ENCODE measurements at places on chromosomes 2 and 18. TPM values are rescaled to one million over a fixed set of nuclear protein-coding genes. Genes with fewer than 3 reads are reported as not detected.

- DNase-seq, result no peak
Measured at GRCh38 chr2:111030260-111030891, 90.3 kb upstream of the BCL2L11 start.

CCDC121 gene
- 3.3 TPM for total RNA-seq

DNA sequence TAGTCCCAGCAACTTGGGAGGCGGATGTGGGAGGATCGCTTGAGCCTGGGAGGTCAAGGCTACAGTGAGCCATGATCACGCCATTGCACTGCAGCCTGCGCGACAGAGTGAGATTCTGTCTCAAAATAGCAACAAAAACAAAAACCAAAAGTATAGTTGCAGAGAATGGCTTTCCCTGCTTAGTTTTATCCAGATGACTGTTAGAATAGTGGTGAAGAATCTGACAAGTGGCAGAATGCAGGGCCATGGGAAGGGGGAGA lies 53.8 kb downstream of the NEDD4L start:
- DNase-seq, result no peak

GRCh38 chr2:217836901-217837491 lies 165.8 kb downstream of the TNS1 start:
- DNase-seq, result peak; percentile 93

GRCh38 chr2:132415256-132415914 lies 1.2 kb upstream of the GPR39 start:
- no peak for DNase-seq

DNA sequence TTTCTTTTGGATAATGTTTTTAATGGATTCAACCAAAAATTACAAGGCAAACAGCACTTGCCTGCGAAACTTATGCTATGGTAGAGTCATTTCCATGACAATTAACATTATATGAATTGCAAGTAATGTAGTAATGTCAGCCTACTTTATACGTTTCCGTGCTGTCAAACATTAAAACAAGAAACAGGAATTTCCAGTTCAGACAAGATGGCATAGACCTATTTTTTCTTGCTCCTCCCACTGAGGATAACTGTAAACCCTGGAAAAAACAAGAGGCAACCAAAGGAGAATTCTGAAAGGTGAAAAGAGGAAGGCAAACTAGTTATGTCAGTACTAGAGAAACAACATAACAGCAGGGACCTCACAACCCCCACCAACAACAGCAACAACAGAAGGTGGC lies 170.7 kb downstream of the DIS3L2 start:
- no peak for DNase-seq

DNA sequence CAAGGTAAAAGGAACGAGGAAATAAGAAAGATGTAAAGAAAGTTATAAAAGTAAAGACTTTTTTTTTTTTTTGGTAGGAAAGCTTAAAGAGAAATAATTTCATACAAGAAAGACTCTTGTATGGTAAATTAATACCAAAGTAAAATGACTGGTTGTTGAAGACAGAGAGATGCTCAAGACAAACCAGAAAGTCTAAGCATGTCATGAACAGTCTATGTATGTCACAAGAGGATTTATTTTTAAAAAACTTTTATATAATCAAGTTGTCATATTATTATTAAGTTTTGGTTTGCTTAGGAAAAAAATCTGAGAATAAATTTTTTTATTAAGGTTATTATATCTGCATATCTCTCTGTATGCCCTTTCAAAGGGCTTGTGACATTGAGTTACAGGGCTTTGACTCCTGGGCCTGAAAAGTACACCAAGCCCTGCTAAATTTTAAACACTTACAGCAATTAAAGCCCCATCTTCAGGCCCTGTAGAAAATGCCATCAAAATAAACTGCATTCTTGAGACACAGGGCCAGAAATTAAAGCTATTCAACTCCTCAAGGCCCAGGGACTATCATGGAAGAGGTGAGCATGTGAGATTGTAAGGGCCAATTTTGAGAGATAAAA lies 10.9 kb upstream of the SGPP2 start:
- DNase-seq, result no peak

DNA sequence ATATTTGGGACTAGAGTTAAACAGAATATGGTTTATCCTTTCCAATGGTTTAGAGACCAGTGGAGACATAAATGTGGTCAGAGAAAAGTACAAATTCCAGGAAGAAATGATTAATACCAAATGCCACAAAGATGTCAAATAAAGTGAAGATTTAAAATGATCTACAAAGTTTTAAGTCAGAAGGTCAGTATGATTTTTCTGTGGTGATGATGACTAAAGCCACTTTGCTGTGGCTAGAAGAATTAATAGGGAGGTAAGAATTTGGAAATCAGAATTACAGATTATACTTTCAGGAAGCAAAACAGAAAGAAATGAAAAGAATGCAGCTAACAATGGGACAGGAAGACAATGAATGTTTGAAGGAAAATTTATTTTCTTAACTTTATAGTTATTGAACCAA lies 91.5 kb upstream of the CDH7 start:
- no peak for DNase-seq

- DNase-seq, result no peak
Measured at GRCh38 chr2:228657807-228658402, 476.4 kb upstream of the SPHKAP start.

DNA sequence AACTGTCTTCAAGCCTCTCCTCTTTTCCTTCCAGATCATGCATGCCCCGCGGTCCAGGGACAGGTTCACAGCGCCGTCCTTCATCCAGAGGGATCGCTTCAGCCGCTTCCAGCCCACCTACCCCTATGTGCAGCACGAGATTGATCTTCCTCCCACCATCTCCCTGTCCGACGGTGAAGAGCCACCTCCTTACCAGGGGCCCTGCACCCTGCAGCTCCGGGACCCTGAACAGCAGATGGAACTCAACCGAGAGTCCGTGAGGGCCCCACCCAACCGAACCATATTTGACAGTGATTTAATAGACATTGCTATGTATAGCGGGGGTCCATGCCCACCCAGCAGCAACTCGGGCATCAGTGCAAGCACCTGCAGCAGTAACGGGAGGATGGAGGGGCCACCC lies 81.3 kb downstream of the FAM210A start:
- no peak for DNase-seq

DNA sequence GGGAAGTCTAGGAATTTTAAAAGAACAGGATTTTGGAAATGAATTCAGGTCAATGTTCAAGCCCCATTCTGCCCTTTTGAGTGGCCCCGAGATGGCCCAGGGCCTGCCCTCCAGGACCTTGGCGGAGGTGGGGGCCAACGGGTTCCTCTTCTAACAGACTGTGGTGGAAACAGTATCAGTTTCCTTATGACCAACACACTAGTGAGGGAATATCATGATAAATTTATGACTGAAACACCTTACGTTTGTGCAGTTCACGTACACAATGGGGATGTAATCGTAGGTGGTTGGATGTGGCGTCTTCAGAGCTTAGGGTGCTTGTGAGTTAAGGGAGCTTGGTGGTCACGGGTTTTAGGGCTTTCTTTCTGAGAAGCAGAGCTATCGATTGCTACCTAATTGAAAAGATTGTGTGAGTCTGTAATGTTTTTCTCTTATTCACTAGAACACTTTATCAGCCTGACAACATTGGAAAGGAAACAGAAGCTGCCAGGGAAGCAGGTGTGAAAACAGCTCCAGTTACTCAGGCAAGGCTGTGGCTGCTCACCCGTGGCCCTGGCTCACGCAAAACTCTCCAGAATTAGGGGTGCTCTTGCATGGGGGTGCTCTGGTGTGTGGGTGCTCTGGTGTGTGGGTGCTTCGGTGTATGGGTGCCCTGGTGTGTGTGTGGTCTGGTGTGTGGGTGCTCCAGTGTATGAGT lies 165.3 kb downstream of the SNTG2 start:
- no peak for DNase-seq

DNA sequence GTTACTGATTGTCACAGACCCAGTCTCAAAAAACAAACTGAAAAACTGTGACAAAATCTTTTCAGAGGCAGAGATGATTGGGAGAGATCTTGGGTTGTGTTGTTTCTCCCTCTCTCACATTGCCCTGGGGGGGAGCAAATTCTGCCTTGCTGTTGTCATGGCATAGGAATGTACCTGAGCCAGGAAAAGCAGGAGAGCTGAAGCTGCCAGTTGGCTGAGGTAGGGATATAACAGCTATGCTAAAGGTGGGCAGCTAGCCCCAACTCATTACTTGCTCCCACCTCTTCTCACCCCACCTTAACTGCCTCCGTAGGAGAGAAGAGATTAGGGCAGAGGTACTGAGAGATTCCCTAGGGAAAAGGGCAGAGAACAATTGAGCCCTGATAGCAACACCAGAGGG lies 299.3 kb downstream of the OSR1 start:
- no peak for DNase-seq

GRCh38 chr18:66428795-66429194 lies 175.1 kb downstream of the CDH19 start:
- DNase-seq, result no peak

GRCh38 chr2:74789271-74789670 lies 44.7 kb upstream of the HK2 start:
- DNase-seq, result no peak

- peak; percentile 40 for DNase-seq
Measured at GRCh38 chr2:29215739-29216608, 100.8 kb downstream of the CLIP4 start.

DNA sequence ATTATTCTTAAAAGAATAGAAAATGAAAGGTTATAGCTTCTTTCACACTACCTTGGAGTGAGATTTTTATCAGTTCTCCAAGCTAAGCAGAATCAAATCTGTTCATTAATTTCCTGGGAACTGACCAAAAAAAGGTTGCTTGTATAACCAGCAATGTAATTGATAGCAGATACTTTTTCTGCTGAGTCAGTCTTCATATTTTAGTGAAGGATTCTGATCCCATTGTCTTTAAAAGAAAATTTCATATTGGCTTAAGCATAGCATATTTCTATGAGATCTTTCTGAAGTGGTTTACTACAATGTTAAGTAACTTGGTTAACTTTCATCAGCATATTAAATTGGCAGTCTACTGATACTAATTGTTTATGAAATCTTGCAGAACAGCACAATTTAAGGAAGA lies 338.0 kb downstream of the TMX3 start:
- DNase-seq, result no peak

DNA sequence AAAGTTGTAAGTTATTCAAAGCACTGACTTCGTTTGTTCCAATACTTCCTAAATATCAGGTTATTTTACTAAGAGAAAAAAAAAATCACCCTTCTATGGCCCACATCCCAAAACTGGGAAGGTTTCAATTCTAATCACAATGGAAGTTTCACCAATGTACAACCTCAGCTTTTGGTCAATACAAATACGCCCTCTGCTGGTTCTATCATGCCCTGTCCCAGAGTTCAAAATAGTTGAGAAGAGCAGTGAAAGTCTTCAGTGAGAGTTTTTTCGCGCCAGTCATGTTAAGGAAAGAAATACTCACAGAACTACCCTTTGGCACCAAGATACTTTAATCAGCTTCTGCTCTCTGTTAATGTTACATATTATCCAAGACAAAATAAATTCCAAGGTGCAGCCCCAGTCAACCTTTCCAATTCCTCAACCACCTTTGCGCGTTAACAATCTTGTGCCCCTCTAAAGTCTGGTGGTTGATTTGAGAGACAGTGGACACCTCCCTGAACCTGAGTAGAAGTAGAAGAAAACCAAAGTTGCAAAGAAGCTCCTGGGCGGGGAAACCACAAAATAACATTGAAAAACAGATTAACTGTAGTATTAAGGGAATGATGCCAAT lies 59.9 kb downstream of the SUMO1 start:
- no peak for DNase-seq

GRCh38 chr2:78568782-78569373 lies 456.6 kb upstream of the REG3G start:
- no peak for DNase-seq

MAP3K20 gene
- total RNA-seq, result 138 TPM
